ENCODE measurements at places on chromosomes 6 and 20.

- no peak for DNase-seq
Observed at GRCh38 chr6:41579088-41579610, 33.0 kb downstream of the FOXP4 start.

GRCh38 chr6:113997116-113997515 is 26.2 kb upstream of the HDAC2 start:
- no peak for DNase-seq

DNA sequence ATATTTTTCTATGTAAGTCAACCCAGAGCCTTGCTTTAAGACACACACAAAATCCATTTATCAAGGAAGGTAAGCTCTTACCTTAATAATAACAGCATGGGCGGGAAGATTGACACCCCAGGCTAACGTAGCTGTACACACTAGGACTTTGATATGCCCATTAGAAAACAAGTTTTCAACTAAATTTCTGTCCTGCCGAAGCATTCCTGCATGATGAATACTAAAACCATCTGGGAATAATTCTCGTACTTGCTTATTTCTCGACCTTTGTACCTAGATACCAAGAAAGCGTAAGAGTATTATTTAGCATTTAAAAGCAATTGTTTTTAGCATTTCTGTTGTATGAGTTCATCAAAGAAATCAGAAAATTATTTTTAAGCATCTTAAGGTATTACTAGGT is 197.5 kb upstream of the SIM1 start:
- DNase-seq = no peak

DNA sequence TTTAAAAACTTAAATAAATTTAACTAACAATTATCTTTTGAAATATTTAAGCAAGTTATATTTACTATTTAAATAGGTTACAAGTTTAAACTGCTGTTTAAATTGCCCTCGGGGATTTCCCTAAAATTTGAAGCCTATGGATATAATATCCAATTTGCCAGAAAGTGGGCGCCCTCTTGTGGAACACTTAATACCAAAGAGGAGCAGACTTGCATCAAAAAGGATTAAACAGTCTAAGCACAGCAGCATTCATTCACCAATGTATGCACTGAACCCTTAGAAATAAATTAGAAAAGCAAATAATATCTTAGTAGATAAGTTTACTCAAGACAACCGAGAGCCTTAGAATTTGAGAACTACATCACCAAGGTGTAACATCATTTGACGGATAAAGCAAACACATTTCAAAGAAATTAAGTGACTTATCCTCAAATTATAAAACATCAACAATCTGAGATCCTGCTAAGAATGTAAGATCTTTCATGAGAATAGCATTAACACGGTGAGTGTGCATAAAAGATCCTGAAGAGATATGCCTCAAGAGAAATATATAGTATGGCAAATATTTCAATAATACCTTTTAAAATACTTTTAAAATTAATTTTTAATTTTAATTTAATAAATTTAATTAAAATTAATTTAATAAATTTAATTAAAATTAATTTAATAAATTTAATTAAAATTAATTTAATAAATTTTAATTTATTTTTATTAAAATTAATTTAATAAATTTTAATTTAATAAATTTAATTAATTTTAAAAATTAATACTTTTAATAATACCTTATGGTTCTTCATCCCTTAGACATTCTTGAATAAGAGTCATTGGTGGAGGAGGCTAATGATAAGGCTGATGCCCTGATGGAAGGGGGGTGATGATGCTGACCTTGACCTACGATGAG is 11.5 kb upstream of the MEP1A start:
- peak; percentile 29 for DNase-seq

DNA sequence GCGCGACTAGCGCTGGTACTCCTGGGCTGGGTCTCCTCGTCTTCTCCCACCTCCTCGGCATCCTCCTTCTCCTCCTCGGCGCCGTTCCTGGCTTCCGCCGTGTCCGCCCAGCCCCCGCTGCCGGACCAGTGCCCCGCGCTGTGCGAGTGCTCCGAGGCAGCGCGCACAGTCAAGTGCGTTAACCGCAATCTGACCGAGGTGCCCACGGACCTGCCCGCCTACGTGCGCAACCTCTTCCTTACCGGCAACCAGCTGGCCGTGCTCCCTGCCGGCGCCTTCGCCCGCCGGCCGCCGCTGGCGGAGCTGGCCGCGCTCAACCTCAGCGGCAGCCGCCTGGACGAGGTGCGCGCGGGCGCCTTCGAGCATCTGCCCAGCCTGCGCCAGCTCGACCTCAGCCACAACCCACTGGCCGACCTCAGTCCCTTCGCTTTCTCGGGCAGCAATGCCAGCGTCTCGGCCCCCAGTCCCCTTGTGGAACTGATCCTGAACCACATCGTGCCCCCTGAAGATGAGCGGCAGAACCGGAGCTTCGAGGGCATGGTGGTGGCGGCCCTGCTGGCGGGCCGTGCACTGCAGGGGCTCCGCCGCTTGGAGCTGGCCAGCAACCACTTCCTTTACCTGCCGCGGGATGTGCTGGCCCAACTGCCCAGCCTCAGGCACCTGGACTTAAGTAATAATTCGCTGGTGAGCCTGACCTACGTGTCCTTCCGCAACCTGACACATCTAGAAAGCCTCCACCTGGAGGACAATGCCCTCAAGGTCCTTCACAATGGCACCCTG is 1.6 kb downstream of the TPBG start:
- DNase-seq = no peak

- no peak for DNase-seq
Observed at GRCh38 chr6:137203256-137203655, 15.9 kb downstream of the IFNGR1 start.

Data from HFF-Myc (cell line).